ENCODE measurements at places on chromosomes 1 and 21.

GRCh38 chr1:223175633-223176032 lies 32.6 kb upstream of the TLR5 start:
- no peak for DNase-seq
- H3K27ac ChIP-seq, result no peak overlapping the region
- H3K4me3 ChIP-seq, result no peak overlapping the region
- no peaks in the 10 kb centered on the region for H3K4me1 ChIP-seq

GRCh38 chr1:206982216-206982615 lies 12.0 kb upstream of the FCAMR start:
- H3K4me3 ChIP-seq, result no peak overlapping the region
- H3K4me1 ChIP-seq, result no peaks in the 10 kb centered on the region
- H3K27ac ChIP-seq, result no peak overlapping the region
- peak; percentile 74 for DNase-seq
- no peaks in the 10 kb centered on the region for H3K36me3 ChIP-seq

DNA sequence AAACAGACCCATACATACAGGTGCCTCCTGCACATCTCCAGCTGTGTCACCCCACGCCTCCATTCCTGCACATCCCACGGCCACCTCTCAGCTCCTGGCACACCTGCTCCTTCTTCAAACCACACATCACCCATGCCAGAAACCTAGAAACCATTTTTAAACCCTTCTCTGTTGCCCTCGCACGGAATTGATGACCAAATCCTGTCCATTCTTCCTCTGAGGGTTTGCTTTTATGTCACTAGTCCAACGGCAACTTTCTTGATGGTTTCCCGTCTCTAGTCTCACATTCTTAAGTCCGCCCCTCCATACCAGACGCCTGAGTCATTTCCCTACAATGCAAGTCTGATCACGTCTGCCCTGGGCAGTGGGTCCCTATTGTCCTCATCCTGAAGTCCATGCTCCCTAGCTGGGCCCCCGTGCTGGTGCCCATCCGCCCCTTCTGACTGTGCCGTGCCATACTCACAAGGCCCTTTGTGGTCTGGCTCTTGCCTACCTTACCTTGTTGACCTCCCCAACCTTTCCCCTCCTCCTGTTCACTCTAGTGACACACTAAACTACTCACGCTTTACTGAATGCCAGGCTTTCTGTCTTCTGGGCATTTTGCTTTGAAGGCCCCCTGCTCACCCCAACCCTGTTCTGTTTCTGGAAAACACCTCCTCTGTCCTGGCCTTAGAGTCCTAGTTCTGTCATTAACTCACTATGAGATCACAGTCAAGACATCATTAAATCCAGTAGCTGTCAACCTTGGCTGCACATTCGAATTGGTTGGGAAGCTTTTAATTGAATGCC lies 17.6 kb downstream of the SLC2A1 start:
- peak overlapping the region; percentile 50 for H3K4me3 ChIP-seq
- peaks cover 98% of the 10 kb centered on the region for H3K4me1 ChIP-seq
- DNase-seq, result peak; percentile 76
- peaks cover 71% of the 10 kb centered on the region for H3K36me3 ChIP-seq
- H3K27me3 ChIP-seq, result no peaks in the 10 kb centered on the region

GRCh38 chr1:116106646-116107045 lies 4.6 kb upstream of the MAB21L3 start:
- H3K4me3 ChIP-seq, result no peak overlapping the region
- H3K27me3 ChIP-seq, result peaks cover 11% of the 10 kb centered on the region
- no peak for DNase-seq
- H3K27ac ChIP-seq, result no peak overlapping the region
- H3K36me3 ChIP-seq, result no peaks in the 10 kb centered on the region

GRCh38 chr1:173827611-173828010 lies 2.9 kb upstream of the CENPL start:
- H3K27ac ChIP-seq, result no peak overlapping the region
- no peak overlapping the region for H3K4me3 ChIP-seq
- no peaks in the 10 kb centered on the region for H3K27me3 ChIP-seq
- H3K36me3 ChIP-seq, result peaks cover 30% of the 10 kb centered on the region
- DNase-seq, result no peak
- H3K4me1 ChIP-seq, result peaks cover 43% of the 10 kb centered on the region

DNA sequence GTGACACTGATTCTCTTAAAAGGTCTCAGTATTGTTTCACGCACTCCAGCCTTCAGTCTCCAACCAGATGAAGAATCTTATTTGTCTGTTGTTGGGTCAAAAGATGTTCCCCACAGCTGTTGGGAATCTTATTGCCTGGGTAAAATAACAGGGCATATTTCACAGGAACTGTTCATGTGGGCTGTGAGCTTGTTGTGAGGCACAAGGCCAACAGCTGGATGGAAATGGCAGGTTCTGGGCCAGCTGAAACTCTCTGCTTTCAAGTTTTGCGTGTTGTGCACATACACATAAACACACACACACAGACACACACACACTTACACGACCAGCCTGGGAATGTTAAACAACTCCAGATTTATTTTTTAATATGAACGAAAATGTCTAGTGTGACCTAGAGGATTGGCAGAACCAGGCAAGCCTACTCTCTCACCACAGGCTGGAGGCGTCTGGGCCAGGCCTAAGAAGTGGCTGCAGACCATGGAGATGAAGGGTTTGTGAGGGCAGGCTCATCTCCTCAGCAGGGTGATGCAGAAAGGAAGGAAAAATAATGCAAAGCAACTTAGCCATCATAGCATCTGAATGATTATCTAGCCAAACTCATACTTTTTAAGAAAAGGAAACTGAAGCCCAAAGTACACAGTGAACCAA lies 357.0 kb downstream of the TTLL7 start:
- H3K4me1 ChIP-seq, result no peaks in the 10 kb centered on the region
- H3K27ac ChIP-seq, result no peak overlapping the region
- no peak for DNase-seq

DNA sequence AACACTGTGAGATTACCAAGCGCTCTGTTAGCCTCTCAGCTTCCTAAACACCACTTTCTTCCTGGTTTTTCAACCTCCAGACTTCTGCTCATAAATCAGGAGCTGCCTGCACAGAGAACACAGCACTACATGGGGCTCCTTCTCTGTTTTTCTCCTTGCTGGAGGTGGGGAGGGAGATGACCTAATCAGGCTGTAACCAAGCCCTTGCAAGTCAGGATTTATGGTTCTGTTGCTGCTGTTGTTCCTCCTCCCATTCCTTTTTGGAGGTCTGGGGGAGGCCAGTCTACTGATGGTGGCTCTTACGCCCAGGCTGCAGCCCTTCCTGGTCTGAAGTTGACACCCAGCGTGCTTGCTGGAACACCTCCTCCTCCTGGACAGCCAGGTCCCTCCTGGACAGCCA lies 80.9 kb upstream of the AJAP1 start:
- DNase-seq, result no peak
- peaks cover 7% of the 10 kb centered on the region for H3K27me3 ChIP-seq
- no peak overlapping the region for H3K4me3 ChIP-seq
- no peaks in the 10 kb centered on the region for H3K4me1 ChIP-seq
- no peaks in the 10 kb centered on the region for H3K36me3 ChIP-seq

Data from activated CD8-positive, alpha-beta memory T cell treated with anti-CD3 and anti-CD28 coated beads, Interleukin-2, amount 10 ng/mL, durations not matched to agents 7 days and 5 days (primary cell).